ENCODE measurements at places on chromosomes 12 and 14. TPM values are rescaled to one million over a fixed set of nuclear protein-coding genes. Genes with fewer than 3 reads are reported as not detected.

The VPS33A gene
- polyA plus RNA-seq = 19.5 TPM

The ETFBKMT gene
- 0.87 TPM for polyA plus RNA-seq

The SIX6 gene
- 0.11 TPM for polyA plus RNA-seq

The RBP5 gene
- 1.2 TPM for polyA plus RNA-seq

The OTOGL gene
- 0.80 TPM for polyA plus RNA-seq

The CMAS gene
- 115 TPM for polyA plus RNA-seq

The CRIP2 gene
- 9.6 TPM for polyA plus RNA-seq

The TAS2R10 gene
- polyA plus RNA-seq = 0.57 TPM
